MV-4-11 (cell line): ENCODE measurements at places on chromosomes 3 and 15.

DNA sequence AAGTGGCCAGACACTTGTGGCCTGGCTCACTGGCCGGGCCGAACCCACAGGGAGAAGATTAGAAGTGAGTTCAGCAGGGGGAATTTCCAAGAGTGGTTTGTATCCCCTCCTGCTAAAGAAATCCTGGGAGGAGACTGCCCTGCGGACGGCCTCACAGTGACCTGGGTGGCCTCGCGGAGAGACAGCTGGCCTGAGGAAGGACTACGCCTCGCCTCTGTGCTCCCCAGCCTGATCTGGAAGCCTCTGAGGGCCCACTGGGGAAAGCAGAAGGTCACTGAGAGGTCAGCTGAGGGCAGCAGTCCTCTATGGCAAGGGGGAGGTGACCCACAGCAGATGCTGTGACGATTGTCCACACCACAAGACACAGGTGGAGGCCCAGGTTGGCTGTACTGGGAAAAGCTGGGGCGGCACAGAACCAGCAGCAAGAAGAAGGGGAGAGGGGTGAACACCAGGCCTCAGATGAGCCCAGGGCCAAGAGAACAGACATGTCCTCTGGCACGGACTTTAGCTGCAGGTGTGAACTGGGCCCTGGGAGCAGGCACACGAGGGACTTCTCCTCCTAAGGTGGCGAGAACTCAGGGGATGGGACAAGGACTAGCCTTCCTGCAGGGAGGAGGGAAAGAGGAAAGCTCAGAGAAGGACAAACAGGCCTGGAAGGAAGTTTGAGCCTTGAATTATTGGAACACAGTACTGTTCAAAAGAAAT lies 37.2 kb upstream of the DLG1 start:
- DNase-seq: peak; percentile 38

DNA sequence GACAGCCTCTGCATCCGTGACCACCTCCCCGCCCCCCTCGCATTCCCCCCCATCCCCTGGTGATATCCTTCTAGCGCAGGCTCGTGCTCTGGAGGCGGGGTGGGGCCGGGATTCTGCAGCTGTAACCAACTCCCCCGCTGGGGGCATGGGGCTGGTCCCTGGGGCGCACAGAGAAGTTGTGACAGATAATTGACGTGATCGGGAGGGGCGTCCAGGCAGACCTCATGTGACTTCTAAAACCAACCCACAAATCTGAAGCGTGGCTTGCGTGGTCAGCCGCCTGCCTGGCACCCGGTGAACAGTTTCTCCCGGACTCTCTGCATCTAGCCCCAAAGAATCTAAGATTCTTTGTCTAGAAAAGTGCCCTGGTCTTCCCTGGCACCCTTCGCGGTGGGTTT lies 100.6 kb upstream of the IGF1R start:
- no peak for DNase-seq

DNA sequence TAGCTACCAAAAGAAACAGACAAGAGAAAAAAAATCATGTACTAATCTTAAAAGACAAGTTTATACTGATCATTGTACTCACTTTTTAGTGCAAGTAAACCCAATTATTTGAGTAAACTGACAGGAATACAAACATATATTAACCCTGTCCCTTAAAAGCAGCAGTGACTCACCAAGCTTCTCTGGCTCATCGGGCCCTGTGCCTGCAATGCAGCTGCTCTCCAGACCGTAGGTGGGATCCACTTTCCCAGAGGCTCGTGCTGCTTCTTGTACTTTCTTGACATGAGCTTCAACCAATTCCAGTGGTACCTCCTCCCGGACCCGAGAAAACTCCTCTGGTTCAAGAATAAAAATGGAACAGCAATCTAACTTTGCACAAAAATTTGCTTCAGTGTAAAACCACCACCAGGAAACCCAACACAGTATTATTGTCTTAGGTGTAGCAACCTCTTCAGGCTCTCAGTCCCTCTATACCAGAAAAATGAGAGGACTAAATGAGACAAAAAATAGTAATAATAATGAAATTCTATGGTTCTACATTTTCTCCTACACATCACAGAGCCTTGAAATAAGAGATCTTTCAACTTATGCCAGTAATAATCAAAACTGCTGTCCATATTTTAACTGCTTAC lies 82.6 kb upstream of the CSPG5 start:
- DNase-seq: no peak

DNA sequence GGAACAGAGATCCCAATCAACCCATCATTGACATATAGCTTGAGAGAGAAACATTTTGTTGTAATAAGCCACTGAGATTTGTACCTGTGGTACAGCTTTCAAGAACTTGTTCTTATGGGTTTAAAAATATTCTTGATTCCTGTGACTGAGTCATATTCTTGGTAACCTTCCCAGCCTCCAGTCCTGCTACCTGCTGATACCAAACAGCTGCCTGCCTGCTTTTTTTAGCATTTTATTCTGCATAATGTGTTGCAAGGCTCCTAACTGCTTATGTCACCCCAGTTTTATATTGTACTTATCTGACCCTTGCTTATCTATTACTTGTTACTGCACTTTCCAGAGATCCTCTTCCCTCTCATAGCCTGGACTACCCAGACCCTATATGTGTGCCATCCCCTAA lies 349.3 kb upstream of the SOX2 start:
- DNase-seq: no peak

DNA sequence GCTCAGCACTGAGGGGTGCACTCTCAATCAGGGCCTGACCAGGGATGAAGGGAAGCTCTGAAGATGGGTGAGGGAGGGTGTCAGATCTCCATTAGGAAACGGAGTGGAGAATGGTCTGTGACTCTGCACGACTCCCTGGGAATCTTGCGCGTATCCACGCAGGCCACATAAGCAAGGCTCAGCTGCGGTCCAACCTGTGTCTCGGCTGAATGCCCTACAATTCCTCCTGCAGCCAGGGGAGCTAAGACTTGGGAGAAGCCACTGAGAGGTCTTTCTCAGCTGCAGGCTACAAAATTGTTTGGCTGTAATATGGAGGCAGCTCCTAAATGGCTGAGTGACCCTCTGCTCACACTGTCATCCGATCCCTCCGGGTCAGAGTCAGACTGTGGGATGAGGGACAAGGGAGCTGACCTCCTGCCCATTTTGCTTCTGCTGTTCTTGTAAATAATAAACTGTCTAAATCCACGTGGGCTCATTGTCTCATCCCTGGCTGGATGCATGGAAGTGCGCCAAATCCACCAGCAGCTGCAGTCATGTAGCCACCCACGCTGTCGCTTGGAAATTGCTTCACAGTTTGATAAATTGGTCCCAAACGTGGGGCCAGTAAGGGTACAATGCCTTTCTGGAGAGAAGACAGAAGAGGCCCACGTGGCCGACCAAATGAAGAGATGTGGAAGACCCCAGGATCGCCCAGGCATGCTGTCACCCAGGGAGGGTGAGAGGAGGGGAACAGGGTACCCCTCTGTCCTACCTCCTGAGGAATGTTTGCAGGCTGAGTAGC lies 30.5 kb downstream of the ALS2CL start:
- DNase-seq: peak; percentile 17

DNA sequence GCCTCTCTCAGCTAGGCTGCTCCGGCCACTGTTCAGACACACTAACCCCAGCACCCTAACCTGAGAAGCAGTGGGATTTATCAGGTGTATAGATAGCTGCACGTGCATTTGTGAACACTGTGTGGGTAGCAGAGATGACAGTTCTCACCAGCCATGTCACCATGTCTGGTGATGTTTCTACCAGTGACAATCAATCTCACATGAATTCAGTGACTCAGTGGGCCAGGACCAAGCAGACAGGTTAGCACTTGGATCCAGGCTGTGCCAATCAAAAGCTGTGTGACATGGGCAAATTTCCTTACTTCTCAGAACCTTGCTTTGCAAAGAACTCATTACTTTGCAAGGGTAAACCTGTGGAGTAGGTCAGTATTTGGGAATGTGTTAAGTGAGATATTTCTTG lies 65.3 kb upstream of the GATM start:
- no peak for DNase-seq

DNA sequence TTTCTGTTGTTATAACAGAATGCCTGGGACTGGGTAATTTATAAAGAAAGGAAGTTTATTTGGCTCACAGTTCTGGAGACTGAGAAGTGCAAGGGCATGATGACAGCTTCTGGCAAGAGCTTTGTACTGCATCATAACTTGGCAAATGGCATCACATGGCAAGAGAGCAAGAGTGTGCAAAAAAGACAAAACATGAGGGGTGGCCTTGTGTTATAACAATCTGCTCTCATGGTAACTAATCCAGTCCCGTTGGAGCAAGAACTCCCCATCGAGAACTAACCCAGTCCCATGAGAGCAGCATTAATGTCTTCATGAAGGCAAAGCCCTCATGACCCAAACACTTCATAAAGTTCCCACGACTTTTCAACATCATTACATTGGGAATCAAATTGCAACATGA lies 23.2 kb downstream of the SCN11A start:
- DNase-seq: no peak

DNA sequence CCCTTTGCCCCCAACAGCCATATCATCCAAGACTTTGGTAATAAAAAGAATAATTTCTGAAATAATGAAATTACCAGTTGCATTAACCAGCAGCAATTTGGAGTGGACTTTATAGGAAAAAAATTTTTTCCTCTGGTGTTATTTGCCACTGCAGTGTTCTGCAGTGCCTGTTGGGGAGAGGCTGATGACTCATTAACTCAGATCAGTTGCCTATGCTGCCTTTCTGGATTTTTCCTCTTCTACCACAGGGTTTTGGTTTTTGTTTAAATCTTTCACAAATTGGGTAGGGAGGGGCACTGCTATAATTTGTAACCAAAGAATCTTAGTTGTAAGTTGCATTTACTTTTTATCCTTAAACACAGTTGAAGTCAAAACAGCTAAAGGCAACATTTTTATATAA lies 22.7 kb downstream of the ATP6V1A start:
- DNase-seq: peak; percentile 39

DNA sequence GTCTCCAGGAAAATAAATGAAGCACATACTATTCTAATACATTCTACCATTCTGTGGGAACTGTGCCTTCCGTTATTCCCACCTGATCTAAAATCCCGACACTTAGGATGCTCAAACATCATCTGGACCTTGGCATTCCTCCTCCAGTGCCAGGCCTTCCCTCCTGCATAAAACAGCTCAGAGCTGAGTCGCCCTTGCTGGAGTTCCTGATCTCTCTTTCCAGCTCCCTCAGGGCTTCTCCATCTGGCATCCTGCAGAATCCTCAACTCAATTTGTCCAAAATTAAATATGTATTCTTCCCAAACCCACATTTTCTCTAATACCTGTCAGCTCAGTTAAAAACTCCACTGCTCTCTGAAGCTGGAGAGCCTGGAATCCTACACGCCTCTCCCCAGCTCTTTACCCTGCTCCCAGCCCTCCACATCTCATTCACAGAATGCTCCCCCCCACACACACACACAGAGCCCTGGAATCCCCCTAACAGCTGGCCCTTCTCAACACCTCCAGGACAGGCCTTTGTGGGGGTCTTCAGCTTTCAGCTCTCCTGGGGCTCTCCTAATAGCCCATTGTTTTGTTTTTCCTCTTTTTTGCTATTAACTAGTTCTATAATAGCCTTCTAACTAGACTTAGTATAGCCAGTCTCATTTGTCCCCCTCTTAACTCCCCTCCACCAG lies 78.5 kb downstream of the HMG20A start:
- DNase-seq: no peak

DNA sequence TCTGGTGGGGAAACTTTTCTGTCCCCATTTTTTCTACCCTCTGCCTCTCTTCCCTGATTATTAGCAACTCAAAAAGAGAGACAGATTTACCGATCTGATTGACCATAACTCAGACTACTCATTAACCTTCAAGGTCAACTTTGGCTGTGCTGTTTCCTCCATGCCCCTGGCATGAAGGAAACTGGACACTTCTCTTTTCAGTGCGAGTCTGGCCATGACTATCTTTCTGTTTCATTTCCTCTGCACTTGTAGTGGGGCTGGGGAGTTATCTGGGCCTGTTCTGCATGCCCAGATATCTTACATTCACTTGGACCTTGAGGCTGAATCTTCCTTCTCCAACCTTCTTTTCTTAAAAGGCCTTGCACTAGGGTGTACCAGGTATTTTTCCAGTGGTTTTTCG lies 76.9 kb upstream of the SLCO2A1 start:
- peak; percentile 66 for DNase-seq

DNA sequence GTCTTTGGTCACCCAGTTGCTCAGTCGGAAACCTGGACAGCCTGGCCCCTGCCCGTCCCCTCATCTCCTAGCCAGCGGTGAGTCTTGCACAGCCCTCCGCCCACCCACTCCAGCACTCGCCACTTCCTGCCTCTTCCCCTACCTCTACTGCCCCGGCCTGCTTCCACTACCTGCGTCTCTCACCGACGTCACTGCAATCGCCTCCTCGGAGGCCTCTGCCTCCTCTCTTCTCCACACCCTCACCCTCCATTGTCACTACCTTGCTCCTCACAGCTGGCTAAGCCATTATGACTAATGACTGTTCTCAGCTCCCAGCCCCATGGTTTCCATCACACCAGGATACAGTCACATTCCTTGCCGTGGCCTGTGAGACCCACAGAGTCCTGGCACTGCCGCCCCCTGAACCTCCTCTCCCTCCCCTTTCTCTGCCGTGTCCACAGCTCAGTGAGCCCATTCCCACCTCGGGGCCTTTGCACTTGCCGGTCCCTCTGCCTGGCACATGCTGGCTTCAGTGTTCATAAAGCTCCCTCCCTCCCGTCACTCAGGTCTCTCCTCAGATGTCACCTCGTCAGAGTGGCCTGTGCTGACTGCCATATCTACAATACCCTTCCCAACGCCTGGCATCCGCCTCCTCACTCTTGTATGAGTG lies 104.8 kb downstream of the FBLN2 start:
- no peak for DNase-seq

DNA sequence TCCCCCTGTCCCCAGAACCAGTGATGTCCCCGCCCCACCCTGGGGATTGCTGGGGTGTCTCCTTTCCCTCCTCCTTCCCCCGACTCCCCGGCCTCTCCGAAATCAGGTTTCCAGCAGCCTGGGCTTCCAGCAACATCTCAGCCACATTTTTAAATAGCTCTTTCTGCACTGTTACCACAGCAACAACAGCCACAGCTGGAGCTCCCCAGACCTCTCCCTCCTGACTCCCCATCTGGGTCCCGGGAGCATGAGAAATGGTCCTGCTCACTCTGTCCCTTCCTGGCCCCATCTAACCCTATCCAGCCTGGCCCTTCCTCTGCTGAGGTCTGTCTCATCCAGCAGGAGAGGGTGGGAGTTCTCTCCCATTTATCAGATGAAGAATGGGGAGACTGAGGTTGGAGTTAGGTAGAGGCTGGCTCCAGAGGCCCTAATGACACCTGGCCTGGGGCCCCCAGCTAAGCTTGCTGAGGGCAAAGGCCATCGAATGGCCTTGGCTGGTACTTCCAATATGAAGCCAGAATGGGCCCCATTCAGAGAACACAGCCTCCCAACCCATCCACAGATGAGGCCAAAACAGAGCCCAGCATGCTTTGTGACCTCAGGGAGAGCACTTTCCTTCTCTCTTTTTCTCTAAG lies 1.5 kb downstream of the CAMK1 start:
- DNase-seq: no peak

DNA sequence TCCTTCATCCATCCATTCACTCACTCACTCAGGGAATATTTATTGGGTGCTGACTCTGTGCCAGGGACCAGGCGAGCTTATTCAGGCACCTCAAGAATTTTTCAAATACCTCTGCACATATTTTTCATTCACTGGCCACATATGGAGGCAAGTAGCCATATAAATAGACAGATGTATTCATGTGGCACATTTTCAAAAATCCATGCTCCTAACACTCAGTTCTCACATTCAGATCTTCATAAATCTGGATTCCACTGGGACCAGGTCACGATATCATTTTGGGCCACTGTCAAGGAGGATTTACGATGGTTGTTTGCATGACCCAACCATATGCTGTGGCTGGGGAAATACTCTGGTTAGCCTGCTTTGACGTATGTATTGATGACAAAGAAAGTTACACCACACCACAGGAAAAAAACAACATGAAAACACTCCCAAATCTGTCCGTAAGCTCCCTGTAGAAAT lies 241.8 kb upstream of the LRTM1 start:
- DNase-seq: no peak

- DNase-seq: peak; percentile 33
These were observed 131.8 kb downstream of the MDFIC2 start for GRCh38 chr3:70180664-70181063.
